ENCODE measurements at places on chromosomes 7 and 10.

DNA sequence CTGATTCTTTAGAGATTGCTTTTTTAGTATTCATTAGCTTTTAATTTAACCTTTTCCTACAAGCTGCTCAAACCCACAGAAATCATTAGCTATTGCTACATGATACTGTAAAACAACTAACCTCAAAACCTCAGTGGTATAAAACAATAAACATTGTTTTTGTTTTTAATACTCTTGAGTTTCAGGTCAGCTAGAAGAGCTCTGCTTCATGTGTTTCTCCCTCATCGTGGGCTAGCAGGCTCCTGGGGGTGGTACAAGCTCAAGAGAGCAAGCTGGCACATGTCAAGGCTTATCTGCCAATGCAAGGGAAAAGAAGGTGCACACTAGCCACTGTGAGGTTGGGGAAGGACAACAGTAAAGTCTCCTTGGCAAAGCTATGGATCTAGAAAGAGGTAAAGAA is 232.9 kb upstream of the PHF14 start:
- no peak for DNase-seq

GRCh38 chr7:139825666-139826290 is 3.3 kb upstream of the TBXAS1 start:
- no peak for DNase-seq

DNA sequence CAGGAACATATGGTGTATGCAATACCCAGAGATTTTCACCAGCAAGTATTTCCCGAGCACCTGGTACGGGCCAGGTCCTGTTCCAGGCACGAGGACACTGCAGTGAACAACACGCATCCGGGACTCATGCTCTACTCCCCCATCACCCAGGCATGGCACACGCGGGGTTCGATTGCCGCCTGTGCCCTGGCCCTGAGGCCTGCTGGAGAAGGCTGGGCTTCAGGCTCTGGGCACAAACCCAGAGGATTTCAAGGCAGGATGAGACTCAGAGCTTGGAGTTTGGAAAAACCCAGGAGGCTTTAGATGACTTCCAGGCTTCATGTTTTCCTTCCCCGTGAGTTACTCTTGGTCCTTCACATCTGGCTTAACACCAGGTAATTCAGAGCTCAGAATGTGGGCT is 143.5 kb downstream of the NEURL1 start:
- no peak for DNase-seq

DNA sequence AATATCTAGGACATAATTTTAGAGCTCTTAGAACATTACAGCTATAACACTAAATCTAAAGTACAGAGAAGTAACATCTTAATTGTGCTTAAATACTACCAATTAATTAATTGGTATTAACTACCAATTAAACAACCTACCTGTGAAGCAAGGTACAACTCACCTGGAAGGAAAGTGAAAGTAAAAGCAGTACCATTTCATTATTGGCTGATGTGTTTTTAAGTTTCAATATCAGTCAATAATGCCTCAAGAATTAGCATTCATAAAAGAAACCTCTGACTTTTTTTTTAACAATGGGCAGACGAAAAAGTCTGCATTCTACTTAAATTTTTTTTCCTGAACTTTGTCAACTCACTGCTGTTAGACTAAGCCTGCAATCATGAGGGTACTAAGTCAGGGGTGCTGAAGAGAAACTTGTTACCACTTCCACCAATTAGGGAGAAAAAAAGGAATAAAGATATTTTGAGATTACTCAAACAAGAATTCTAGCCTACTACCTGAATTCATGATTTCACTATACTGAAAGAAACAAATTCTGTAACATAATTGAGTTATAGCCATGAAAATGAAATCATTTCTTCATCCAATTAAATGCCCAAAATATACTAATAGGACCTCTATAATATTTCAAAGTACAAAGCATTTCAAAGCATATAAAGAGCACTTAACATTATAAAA is 19.9 kb downstream of the UPF2 start:
- DNase-seq = no peak

- no peak for DNase-seq
Observed at GRCh38 chr10:50951365-50951764, 65.9 kb upstream of the A1CF start.

DNA sequence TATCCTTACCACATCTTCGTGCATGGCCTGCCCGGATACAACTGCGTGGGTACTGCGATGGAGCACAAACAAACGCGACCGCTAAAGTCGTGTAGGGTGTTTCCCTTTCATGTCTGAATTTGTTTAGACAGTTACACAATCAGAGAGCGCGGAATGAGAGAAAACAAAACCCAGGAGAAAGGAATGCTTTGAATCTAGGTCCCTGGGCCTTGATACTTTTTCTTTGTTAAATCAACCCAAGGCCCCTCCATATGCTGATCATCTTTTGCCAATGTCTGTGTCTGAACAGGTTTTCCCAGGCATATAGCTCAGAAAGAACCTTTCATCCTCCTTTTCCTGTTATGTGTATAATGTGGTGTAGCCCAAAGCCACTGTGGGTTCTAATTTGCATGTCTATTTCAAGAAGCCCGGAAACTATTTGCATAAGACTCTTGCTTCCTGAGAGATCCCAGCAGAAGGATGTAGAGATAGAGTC is 145.8 kb downstream of the FRMD4A start:
- DNase-seq = no peak

GRCh38 chr7:35624299-35625186 is 70.4 kb downstream of the HERPUD2 start:
- no peak for DNase-seq

- DNase-seq = no peak
Observed at GRCh38 chr10:95560278-95561176, 644 bp downstream of the SORBS1 start.

DNA sequence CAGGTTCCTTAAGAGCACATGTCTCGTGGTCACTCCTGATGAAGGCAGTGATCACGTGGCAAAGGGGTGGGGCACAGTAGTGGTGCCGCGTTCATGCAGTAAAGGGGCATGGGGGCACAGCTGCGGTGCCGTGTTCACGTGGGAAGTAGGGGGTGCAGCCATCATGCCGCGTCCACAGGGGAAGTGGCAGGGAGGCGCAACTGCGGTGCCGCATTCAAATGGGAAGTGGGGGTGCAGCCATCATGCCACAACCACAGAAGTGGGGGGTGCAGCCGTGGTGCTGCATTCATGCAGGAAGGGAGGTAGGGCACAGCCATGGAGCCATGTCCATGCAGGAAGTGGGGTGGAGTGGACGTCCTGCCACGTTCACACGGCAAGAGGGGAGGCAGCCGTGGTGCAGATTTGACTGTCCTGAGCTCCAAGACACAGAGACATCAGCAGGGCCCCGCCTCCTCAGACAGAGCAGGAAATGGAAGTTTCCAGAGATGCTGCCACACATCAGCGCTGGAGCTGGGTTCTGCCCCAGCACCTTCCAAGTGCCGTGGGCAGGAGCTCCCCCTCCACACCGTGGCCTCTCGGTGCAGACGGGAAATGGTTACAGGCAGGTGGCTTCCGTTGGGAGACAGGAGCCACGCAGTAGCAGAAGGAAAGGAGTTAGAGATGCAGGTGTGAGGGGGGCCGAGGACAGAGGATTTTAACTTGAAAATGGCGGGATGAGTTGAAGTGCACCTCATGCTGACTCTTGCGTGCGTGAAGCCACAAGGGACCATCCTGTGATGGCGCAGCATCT is 95.0 kb upstream of the DDC start:
- no peak for DNase-seq

- DNase-seq = no peak
Observed at GRCh38 chr10:8206882-8207281, 152.4 kb downstream of the GATA3 start.
